ENCODE measurements at places on chromosomes 7 and 10.
A peak's percentile ranks its signal among the peaks of the same experiment; 100 is the strongest.

DNA sequence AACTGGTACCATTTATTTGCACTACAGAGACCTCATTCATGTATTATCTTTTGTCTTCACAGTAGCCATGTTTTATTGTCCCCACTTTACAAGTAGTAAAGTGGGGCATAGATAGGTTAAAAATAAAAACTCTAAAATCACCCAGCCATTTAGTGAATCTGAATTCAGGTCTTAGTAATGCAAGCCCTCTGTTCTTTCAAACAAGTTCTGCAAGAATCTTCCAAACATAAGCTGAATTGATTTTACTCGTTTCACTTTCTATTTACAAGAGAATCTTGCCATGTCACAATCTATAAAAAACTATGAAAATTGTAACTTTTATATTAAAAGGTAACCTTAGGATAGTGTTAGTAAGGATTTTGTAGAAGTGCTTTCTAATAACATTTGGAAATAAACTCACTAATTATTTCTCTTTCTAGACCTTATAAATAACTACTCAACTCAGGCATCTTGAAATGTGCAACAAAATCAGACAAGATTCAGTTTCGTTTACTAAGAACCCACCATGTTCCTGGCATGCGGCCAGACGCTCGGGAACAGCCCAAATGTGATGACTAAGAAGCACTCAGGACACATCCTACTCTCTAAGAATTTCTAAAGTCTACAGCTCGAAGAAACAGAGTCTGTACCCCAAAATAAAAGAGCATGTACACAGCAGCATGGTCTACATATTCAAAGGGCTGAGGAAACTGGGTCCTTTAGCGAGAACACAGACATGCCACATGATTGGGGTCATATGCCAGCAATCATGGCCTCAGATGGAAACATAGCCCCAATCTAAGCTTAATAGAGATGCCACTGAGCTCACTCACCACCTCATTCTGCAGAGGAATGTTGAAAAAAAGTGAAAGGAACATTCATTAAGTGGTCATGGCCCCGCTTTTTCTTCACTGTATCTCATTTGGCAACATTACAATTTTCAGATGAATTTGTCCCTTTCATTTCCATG is 167.6 kb downstream of the AMPH start:
- DNase-seq: peak; percentile 19

- DNase-seq: no peak
Observed at GRCh38 chr7:25256333-25256819, 28.1 kb upstream of the NPVF start.

- DNase-seq: peak; percentile 9
Observed at GRCh38 chr7:66379542-66380160, 174.5 kb downstream of the TPST1 start.

GRCh38 chr10:132493246-132493755 is 44.3 kb upstream of the INPP5A start:
- DNase-seq: no peak

GRCh38 chr7:144710791-144711190 is 125.1 kb downstream of the TPK1 start:
- no peak for DNase-seq

DNA sequence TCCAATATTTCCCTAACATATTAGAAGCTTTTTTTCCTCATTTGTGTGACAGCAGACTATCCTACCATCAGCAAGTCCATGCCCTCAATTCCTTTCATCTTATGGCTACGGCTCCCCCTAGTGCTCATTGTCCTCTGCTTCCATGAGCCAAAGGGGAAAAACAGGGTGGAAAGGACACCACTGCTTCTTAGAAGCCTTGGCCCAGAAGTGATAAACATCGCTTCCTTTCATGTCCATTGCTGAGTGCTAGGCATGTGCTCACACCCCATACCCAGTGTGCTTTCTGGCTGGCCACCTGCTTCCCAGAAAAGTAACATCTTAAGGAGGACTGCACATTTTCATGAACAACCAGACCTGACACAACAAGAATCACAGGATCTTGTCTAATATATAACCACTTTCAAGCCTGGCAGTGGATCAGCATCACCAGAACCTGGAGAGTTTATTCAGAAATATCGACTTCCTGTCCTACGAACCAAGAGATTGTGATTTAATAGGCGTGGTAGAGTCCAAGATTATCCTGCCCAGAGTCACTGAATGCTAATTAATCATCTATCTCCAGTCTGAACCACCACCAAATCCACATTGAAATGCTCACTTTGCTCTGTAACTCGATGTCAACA is 650.5 kb upstream of the SORCS1 start:
- DNase-seq: peak; percentile 68

DNA sequence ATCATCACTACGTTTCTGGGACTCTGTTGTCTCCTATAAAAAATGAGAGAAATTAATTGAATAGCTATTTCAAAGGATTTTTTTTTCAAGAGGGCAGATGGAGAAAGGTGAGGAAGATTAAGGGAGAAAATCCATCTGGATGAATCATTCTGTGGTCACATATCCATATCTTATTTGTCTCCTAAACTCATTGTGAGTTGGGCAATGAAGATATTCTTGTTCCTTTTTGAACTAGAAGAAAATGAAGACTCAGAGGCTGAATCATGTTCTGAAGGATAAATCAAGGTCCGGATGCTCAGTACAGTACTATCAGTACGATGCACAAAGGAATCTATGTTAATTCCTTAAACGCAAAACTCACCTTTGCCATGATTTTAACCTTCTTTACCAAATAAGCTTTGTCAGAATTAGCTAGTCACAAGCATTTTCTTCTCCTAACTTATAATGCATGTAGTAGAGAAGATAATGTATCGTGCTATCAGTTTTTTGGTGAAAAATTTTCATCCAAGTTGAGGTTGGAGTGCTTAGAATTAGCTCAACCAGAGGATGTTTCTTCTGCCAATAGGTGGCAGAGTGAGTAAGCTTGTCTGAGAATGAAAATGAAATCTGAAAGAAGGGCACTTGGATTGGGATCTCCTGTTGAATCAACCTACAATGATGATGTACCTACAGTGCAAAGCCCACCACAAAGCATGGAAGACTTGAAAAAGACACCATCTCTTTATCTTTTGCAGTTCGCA is 446.9 kb downstream of the KIF20B start:
- DNase-seq: no peak

GRCh38 chr10:121514141-121514865 is 83.9 kb downstream of the FGFR2 start:
- DNase-seq: no peak

DNA sequence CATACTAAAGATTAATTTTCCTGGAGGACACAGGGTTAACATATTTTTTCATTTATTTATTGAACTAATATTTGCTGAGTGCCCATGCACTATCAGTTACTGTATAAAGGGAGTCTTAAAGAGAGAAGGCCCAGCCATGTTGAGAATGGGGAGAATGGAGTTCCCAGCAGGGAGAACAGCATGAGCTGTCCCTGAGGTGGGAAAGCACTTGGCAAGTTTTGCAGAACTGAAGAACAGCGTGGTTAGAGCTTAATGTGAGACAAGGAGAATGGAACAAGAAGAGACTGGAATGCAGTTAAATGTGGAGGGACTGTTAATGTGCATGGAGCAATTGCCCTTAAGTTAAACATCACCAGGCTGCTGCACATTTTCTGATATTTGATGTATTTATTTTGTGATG is 435.4 kb downstream of the SUGCT start:
- DNase-seq: no peak

DNA sequence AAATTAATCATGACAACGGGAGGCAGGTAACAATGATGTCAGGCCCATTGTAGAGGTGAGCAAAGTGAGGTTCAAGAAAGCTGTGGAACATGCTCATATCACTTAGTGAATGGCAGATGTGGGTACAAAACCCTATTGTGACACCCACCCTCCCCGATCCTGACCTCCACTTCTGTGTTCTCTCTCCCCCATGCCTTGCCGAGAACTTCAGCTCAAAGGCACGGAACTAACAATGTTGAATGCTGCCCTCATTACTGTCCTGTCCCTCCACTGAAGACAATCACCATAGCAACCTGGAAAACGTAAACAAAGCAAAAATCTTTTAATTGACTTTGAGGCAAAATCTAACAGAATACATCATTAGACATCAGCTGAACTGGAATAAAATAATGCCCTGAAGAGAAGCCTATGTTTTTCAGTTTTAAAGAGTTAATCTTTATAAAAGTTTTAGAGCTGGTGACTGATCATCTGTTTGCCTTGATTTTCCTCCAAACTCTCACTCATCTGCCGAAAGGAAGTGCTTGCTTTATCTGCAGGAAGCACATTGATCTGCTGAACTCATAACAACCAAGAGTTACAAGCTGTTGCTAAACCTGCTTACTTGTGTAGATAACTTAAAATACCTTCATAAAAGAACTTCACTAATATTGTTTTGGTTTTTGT is 133.6 kb downstream of the CUBN start:
- no peak for DNase-seq

- no peak for DNase-seq
Observed at GRCh38 chr10:53675177-53675576, 902.6 kb upstream of the MBL2 start.

DNA sequence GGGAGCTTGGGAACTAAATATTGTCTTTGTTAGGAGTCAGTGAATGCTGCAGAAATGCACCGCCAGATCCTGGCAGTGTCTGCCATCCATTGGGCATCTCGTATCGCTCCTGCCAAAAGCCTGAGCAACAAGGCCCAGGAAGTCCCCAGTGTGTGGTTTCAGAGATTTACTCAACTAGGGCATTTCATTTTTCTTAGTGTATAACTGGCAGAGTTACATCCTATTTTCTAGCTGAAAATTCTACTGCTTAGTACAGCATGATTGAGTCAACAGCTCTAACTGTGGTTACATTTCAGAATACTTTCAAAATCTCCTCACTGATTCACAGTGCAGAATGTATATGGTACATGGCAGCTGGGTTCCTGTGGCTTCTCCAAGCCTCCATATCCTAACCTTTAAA is 95.8 kb upstream of the CREB5 start:
- peak; percentile 2 for DNase-seq

- DNase-seq: peak; percentile 69
Observed at GRCh38 chr10:92790440-92790839, 57.9 kb upstream of the EXOC6 start.

DNA sequence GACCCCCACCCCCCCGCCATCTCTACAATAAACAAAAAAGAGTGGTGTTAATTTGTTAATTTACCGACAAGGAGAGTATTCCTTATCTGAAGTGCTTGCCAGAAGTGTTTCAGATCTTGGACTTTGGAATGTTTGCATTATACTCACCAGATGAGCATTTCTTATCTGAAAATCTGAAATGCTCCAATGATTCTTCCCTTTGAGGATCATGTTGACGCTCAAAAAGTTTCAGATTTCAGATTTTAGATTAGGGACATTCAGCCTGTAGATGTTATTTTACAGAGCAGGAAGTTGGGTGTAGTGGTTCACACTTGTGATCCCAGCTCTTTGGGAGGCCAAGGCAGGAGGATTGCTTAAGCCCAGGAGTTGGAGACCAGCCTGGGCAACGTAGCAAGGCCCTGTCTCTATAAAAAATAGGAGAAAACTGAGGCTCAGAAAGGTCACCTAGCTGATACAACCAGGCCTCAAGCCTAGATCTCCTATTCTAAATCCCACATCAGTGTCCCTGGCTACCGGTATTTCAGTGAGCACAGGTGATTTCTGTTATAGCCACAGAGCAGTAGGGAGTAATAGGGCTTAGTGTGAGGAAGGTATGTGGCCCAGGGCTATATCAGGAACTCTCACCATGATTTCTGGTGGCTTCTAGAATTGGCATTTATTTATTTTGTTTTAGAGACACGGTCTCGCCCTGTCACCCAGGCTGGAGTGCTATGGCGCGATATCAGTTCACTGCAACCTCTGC is 35.4 kb downstream of the TMEM120A start:
- no peak for DNase-seq

All from inflammatory macrophage treated with lipopolysaccharide for 1 hour (primary cell).